ENCODE measurements at places on chromosomes 2 and 18.

- no peak for DNase-seq
Measured at GRCh38 chr2:181395851-181396250, 61.3 kb upstream of the ITGA4 start.

DNA sequence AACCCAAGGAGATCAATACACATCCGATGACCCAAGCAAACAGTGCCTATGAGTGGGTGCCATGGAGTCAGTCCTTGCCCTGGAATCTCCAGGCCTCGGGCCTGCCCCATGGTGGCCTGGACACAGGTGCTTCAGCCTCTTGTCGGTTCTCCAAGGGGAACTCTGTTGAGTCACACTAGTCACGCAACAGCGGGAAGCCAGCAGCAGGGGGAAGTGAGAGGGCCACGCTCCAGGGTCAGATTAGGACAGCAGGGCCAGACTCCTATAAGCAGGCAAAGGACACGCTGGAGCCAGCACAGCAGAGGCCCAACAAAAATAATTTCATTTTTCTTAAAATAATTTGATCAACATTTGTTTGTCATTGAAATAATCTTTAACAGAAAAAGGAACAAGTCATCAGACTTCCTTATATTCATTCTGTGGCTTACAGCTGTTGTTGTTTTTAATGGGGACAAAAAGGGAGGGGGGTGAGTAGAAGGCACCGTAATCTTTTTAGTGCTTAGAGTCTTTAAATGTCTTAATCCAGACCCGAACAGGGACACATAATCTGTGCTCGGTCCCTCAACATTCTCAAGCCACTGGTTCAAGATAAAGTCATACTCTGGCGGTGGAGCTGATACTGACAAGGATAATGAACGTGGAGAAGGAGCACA, 16.4 kb upstream of the ARMC9 start:
- peak; percentile 52 for DNase-seq

DNA sequence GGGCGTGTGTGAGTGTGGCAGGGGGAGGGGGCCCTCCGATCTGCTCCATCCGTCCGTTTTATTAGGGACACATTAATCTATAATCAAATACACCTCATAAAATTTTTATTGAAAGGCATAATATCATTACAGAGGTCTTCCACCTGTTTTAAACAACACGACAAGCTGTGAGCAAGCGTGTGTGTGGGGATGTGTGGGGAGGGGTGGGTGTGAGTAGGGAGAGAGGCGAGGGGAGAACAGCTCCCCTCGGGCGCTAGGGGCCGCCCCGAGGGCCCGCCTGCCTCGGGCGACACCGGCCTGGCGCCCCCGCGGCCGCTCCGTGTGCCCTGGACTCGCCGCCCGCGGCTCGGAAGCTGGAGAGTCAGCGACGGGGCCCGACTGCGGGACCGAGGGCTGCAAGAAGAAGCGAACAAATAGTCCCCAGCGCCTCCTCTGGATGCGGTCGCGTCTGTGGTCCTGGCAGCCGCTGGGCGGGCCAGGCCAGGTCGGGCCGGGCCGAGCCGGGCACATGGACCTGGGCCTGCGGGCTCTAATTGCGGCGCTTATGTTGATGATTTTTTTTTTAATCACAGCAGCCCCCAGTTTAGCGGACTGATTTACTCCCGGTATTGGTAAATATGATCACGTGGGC, 352 bp upstream of the HOXD9 start:
- DNase-seq, result no peak

GRCh38 chr2:215447673-215448081, 11.8 kb upstream of the FN1 start:
- no peak for DNase-seq

DNA sequence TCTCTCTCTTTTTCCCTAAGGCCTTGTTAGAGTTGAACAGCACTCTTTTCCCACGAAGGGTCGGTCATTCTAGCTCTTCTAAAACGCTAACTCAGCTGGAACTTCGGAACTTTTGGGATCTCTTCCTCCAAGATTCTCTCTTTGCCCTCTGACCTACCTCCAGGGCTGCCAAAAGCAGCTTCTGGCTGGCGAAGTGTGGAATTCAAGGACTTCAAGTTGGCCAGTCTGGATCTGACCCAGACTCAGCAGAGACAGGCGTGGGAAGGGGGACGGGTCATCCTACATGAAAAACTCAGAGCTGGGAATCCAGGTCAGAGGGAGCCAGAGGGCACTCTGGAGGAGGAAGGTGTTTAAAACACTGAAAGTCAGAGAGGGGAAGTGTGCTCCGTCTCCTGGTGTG, 305.5 kb upstream of the HDAC4 start:
- peak; percentile 35 for DNase-seq

GRCh38 chr2:161172901-161173540, 12.8 kb downstream of the TANK start:
- DNase-seq, result no peak

GRCh38 chr2:42618116-42618515, 49.7 kb downstream of the MTA3 start:
- no peak for DNase-seq

DNA sequence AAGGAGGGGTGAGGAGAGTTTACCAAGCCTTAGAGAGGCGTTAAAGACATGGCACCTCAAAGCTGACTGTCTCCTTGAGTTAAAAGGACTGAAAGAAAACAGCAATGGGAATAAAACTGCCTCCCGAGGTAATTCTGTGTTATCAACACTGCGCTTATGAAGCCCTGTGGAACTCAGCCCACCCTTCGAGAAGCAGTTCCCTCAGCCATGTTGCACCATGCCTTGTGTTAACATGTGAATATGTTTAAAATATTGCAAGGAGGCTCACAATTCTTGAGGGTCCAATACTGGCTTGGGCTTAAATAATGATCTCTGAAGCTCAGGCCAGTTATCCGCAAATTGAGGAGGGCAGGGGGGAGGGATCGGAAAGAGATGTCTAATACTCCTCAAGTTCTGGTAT, 14.7 kb downstream of the KLF7 start:
- no peak for DNase-seq

DNA sequence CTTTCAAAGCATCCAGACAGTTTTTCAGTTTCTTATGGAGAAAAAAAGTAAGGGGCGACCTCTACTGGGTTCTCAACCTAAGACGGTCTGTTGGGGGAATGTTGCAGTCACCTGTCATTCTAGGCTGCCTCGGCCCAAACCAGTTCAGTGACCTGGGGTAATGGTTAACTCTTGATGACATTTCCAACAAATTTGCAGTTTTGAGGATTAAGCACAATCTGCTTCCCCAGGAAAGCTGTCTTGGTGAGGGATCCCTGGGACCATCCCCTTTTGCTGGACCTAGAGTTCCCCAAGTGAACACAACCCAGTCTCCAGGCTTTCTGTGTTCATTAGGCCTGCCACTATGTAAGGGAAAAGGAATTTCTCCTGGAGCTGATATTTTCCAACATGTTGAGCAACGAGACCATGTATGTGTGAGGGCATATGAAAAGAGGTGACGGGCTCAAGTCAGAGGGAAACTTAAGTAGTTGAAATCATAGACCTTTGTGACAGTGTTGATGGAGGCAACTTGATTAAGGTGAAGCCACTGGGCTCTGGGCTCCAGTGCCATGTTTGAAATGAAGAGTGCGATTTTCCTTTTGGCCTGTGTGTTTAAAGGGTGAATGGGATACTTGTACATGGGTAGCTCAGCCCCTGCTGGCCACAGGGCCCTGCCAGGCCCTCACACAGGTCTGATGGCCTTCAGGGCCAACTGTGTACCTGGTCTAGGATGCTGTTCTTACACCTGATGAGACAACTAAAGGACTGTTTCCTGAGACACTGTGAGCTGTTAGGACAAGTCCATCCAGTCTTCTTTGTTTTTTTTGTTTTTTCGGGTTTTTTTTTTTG, 27.0 kb downstream of the FOSL2 start:
- no peak for DNase-seq

DNA sequence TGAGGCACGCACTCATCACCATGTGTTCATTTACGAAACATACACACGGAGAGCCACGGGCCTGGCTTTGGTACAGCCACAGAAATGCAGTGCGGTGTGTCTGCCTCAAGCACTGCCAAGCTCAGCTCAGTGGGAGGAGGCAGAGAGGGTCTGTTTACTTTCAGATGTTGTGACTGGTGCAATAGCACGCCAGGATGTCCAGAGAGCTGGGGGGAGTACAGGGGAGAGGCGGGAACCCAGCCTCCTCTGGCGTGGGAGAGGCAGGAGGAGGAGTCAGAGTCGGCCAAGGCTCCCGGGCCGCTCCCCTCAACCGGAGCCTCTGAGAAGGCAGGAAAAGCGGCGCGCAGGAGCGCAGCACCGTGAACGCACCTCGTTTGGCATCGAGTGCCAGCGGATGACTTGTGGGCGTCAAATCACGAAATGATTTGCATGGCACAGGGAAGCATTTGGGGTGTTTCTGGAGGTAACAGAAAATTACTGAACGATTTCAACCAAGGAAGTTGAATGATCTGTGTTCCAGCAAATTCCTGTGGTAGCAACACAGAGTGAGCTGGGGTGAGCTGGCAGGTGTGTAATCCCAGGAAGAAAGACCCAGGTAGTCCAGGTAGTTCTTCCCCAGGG, 143.0 kb downstream of the ZNF516 start:
- peak; percentile 51 for DNase-seq

DNA sequence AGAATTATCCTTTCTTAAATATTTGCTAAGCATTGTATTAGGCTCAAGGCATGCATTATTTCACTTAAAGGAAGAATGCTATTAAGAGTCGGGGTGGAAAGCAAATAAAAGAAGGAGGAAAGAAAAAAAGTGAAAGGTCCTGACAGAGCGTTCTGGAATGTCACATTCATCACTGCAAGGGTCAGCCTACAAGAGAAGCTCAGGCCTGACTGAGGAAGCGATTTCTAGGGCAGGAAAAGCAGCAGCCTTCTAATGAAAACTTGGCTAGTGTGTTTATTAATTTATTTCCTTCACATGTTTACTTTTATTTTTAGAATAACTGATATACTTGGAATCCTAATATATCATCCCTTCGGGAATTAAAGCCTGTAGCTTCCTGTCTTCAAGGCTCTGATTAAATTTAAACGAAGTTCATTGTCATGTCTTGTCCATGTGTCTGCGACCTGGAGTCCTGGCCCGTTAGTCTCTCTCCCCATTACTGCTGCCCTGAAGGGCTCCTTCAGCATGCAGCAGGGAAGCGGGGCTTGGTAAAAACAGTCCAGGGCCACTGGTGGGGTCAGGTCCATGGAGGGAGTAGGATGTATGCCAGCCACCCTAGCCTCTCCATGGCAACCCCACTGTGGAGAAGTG, 119.2 kb upstream of the CCDC68 start:
- no peak for DNase-seq

DNA sequence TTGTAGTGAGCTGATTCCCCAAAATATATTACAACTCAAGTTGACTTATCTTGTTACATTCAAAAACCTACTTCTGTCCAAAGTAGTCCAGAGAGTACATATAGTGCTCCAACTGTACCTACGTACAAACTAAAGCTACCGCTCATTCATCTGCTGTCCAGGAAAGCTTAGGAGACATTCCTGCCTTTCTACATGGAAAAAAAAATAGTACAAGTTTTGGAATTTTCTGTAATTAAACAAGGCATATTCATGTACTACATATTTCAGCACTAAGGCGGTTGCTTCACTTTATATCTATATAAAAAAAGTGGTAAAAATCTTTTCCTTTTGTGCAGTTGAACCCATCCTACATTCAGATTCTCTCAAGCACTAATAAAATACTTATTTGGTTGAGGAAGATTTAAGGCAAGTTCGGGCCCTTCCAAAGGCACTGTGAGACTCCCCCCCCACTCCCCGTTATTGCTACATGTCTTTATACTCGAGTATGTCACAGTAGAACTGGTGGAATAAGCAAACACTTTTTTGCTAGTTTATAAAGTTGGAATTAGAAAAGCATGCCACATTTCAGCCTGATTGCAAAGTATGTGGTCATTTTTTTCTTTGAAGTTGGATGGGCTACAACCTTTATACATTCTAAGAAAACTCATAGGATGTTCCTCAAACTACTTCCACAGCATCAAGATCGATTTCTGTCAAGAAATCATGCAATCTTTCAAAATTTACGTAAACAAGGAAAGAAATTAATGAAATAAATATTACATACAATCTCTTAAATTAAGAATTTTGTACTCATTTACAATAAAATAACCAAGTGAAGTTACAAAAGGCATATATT, 3.7 kb downstream of the ZFP36L2 start:
- DNase-seq, result no peak

GRCh38 chr2:200199576-200200263, 106.8 kb upstream of the SPATS2L start:
- DNase-seq, result no peak

- DNase-seq, result no peak
Measured at GRCh38 chr18:63290166-63290820, 29.3 kb downstream of the BCL2 start.

- no peak for DNase-seq
Measured at GRCh38 chr2:63544017-63544627, 44.2 kb downstream of the WDPCP start.

DNA sequence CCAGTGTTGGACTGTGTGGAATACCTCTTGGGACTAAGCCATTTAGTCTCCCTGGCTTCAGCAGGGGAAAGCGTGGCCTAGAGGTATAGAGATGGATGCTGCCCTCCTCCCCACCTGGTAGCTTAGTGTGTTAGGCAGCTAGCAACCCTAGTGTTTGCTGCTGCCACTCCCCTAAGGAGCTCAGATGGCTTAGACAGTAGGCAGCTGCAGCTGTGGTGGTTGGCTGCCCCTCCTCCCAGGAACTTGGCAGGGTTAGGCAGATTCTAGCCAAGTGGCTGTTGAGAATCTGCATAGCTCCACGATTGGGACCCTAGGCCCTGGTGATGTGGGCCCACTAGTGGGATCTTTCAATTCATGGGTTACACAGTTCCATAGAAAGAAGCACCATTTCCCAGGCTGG, 550.4 kb upstream of the CHAC2 start:
- DNase-seq, result no peak

DNA sequence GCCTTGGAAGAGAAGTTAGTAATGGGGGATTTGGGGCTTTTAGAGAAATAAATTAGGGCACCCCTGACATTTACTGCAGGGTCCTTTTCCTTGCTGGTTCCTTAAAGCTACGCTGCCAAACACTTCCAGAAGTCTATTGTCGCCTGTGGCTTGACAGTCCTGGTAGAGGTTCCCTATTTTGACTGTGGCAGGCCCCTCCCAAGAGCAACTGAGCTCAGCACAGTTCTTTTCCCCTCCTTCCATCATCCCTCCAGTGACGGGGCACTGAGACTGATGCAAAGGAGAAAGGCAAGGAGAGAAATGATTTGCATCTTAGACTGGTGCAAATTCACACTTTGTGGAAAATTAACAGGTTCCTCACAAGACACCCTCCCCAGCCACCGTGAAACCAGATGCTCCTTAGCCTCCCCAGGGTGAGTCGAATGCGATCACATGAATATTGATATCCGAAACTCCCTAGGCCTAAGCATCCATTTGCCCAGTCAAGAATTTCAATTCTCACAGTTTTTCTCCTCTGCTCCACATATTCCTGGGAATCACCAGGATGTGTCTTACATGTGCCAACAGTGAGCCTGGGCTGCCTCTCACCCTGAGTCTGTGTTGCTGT, 45.4 kb downstream of the RABL2A start:
- no peak for DNase-seq

GRCh38 chr18:3651266-3651665, 201.3 kb downstream of the TGIF1 start:
- no peak for DNase-seq

DNA sequence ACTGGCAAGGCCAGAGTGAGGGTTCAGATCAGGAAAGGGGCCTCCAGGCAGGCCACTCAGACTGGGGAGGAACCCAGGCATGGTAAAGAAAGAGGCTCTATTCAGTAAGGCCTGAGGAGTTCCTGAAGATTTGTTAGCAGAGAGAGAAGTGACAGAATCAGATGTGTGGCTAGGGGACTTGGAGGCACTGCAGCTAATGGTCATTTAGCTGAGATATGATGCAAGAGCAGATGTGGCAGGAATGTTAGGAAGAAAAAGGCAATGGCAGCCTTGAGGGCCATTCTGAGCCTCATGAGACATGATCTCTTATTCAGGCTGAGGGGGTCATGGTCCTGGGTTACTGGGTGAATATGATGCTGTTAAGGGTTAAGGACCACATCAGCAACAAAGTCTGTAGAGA, 73.4 kb downstream of the CCDC93 start:
- DNase-seq, result no peak
